ENCODE measurements at places on chromosomes 3 and 15.

DNA sequence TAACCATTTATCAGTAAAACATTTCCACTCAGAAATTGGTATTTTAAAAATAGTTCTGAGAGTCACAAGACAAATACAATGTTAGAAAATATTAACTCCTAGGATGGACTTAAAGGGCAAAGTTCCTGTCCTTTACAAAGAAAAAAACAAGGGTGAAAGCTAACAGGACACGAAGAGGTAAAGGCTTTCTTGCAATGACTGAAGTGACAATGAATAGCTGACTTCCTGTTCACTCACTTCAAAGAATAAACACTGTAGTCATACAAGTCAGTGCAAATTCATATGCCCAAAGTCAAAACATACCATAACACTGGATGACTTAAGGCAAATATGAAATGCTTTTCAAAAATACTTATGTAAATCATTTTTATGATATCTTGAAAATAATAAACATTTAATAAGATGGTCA, 1389.8 kb upstream of the ALCAM start:
- no peaks in the 10 kb centered on the region for H3K27me3 ChIP-seq
- H3K27ac ChIP-seq = no peak overlapping the region
- H3K4me3 ChIP-seq = no peak overlapping the region
- no peak for DNase-seq

- no peaks in the 10 kb centered on the region for H3K27me3 ChIP-seq
- no peaks in the 10 kb centered on the region for H3K36me3 ChIP-seq
- H3K4me3 ChIP-seq = no peak overlapping the region
- DNase-seq = no peak
Observed at GRCh38 chr3:101868534-101869464, 19.5 kb downstream of the NFKBIZ start.

- H3K4me3 ChIP-seq = no peak overlapping the region
- H3K4me1 ChIP-seq = no peaks in the 10 kb centered on the region
- H3K36me3 ChIP-seq = no peaks in the 10 kb centered on the region
Observed at GRCh38 chr3:72690629-72691028, 157.6 kb downstream of the SHQ1 start.

DNA sequence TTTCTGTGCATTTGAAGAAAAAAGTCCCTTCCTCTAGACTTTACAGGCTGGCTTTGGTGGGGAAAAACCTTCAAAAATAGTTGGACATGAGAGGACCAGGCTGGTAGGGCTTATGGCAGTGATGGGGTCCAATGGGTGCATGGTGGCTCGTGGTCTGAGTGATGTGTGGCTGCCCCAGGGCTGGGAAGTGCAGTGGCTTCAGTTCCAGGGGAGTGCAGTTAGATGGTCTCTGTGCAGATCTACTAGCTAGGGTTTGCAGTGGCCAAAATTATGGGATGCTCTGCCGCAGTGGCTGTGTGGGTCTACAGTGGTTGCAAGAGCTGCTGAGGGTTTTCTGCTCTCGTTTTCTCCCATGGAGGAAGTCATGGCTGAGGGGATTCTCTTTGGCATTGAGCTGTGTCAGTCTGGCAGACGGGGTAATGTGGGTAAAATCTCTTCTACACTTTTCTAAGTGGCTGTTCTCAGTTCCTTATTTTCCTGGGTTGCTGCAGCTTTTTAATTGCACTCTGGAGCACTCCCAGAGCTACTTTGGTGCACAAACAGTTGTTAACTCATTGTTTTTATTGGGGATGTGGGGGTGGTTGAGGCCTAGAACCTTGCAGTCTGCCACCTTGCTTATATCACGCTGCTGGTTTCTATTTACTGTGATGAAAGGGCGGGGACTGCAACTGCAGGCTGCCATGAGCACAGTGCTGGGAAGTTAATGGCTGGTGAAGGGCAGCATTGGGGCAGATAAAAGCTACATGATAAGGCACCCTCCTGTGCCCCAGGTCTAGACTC, 1324.6 kb downstream of the NSUN3 start:
- H3K27me3 ChIP-seq = no peaks in the 10 kb centered on the region
- no peak overlapping the region for H3K27ac ChIP-seq
- no peaks in the 10 kb centered on the region for H3K4me1 ChIP-seq
- no peak for DNase-seq

GRCh38 chr3:116453666-116454346, 8.5 kb upstream of the LSAMP start:
- H3K27ac ChIP-seq = no peak overlapping the region
- DNase-seq = no peak
- H3K4me1 ChIP-seq = no peaks in the 10 kb centered on the region
- peaks cover 3% of the 10 kb centered on the region for H3K36me3 ChIP-seq
- no peaks in the 10 kb centered on the region for H3K27me3 ChIP-seq
- no peak overlapping the region for H3K4me3 ChIP-seq

- no peak overlapping the region for H3K27ac ChIP-seq
- H3K27me3 ChIP-seq = no peaks in the 10 kb centered on the region
- H3K4me1 ChIP-seq = no peaks in the 10 kb centered on the region
Observed at GRCh38 chr15:66229790-66230465, 23.6 kb downstream of the MEGF11 start.

DNA sequence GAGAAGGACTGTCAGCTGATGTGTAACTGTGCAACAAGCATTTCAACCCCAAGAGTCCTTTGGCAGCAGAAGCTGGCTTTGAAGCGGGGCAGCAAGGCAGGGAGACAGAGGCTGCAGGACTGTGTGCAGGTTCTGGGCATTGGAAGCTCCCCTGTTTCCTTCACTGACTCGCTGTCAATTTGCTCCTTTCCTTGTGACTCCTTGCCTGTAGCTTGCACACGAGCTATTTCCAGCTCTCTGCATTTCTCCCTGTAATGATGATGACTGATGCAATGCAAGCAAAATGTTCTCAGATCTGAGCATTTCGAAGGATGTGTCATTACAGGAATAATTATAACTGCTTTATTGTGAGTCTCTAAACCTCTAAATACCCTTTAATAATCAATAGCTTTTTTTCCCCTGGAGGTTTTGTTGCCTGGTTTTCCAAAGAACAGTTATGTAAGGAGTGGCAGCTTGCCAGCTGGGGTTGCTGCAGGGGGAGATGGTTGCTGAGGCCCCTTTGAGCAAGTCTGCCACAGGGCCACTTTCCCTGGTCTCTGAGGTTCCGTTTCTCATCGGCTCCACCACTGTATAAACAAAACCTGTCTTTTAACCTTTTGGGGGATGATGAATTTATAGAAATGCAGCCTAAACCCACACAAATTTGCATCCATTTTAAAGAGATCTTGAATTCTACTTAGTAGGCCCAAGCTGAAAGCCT, 2.8 kb downstream of the APOD start:
- DNase-seq = no peak
- no peak overlapping the region for H3K4me3 ChIP-seq
- H3K27ac ChIP-seq = no peak overlapping the region

DNA sequence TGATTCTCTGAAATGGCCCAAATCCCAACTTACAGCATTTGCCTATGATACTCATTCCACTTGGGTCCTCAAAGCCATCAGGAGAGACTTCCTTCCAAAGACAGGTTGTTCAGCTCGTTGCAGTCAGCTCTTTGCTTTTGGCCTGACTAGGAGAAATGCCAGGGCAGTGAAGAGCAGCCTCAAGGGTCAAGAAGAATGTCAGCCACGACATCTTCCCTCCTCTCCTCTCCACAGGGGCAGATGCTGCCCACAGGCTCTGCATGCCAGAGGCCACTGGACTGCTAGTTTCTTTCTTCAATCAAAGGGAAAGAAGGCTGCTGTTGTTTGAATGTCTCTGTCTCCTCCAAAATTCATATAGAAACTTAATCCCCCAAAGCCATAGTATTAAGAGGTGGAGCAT, 201.7 kb upstream of the PFN2 start:
- no peaks in the 10 kb centered on the region for H3K27me3 ChIP-seq
- H3K4me3 ChIP-seq = no peak overlapping the region
- no peak for DNase-seq
- H3K36me3 ChIP-seq = no peaks in the 10 kb centered on the region
- no peak overlapping the region for H3K27ac ChIP-seq
- H3K4me1 ChIP-seq = no peaks in the 10 kb centered on the region

DNA sequence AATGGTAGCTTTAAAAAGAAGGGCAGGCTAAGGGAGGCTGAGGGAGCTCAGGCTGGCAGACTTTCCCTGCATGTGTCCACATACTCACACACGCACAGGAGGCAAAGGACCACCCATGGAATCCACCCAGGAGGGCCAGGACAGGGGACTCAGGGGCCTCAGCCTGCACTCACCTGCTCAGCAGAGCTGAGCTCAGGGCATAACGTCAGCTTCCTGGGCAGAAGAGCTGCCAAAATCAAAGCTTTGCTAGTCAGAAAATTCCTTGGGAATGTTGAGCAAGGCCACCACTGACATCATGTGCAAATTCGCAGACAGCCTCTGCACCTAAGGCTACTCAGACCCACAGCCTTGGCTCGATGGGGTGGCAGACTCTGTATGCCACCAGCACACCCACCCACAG, 16.4 kb upstream of the ALAS1 start:
- no peak overlapping the region for H3K27ac ChIP-seq
- no peaks in the 10 kb centered on the region for H3K36me3 ChIP-seq
- no peak for DNase-seq

All from activated naive CD8-positive, alpha-beta T cell treated with anti-CD3 and anti-CD28 coated beads, Interleukin-2, amount 50 U/mL, for 24 hours (primary cell).